GM13977 (cell line): ENCODE measurements at places on chromosomes 12 and 14.

DNA sequence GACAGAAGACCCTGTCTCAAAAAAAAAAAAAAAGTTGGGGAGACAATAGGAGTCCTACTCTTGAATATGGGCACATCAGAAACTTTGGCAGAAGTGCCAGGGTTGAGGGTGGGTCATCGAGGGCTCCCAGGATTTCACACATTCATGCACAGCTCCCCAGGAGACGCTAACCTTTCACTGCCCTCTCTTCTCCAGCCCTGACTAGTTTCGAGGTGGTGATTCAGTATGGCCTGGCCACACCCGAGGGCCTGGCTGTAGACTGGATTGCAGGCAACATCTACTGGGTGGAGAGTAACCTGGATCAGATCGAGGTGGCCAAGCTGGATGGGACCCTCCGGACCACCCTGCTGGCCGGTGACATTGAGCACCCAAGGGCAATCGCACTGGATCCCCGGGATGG lies 29.4 kb upstream of the LRP1-AS start:
- DNase-seq: no peak

GRCh38 chr12:89597770-89598169 lies 71.9 kb upstream of the POC1B start:
- DNase-seq: no peak

DNA sequence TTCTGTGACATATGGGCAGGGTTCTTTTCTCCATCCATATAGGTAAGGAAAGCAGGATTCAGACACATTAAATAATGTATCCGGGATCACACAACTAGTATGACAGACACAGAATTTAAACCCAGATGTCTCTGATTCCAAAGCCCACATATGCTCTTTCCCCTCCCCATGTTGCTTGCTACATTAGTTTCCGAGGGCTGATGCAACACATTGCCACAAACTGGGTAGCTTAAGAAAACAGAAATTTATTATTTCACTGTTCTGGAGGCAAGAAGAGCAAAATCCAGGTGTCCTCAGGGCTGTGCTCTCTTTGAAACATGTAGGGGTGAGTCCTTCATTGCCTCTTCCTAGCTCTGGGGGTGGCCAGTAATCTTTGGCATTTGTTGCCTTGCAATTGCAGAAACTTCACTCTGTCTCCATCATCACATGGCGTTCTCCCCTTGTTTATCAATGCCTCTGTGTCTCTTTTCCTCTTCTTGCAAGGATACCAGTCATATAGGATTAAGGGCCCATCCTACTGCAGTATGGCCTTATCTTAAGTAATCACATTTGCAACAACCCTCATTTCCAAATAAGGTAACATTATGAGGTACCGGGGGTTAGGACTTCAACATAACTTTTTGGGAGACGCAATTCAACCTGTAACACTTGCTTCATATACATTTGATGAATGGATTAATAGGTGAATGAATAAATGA lies 83.0 kb upstream of the CCND2 start:
- no peak for DNase-seq

GRCh38 chr12:18250313-18250916 lies 10.9 kb upstream of the PIK3C2G start:
- DNase-seq: peak; percentile 37
